Stimulated activated CD8-positive, alpha-beta memory T cell treated with anti-CD3 and anti-CD28 coated beads, Interleukin-4, amount 100 ng/mL, for 1 hour (primary cell): ENCODE measurements at places on chromosomes 2 and 18.

- no peak for DNase-seq
Measured at GRCh38 chr18:45678441-45678840, 45.5 kb upstream of the SLC14A1 start.

- no peak for DNase-seq
Measured at GRCh38 chr2:175690113-175690837, 311.8 kb downstream of the LNPK start.

- no peak for DNase-seq
Measured at GRCh38 chr2:35548171-35548570, 807.4 kb upstream of the CRIM1 start.

DNA sequence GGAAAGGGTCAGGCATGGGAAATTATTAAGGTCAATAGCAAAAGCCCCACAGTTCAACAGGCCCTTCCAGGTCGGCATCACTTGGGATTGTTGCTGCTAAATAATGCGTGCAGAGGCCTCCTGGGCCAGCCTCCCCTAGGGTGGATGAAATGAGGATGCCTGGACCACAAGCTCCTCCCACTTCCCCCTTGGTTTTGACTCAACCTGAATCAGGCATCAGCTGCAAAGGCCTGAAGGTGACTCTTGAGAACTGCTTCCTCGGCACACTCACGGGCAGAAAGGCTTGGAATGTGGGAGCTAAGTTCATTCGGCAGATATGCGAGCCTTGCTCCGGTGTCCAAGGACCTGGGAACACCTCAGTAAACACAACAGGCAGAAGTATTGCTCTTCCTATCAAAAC is 69.3 kb downstream of the MBP start:
- peak; percentile 58 for DNase-seq

DNA sequence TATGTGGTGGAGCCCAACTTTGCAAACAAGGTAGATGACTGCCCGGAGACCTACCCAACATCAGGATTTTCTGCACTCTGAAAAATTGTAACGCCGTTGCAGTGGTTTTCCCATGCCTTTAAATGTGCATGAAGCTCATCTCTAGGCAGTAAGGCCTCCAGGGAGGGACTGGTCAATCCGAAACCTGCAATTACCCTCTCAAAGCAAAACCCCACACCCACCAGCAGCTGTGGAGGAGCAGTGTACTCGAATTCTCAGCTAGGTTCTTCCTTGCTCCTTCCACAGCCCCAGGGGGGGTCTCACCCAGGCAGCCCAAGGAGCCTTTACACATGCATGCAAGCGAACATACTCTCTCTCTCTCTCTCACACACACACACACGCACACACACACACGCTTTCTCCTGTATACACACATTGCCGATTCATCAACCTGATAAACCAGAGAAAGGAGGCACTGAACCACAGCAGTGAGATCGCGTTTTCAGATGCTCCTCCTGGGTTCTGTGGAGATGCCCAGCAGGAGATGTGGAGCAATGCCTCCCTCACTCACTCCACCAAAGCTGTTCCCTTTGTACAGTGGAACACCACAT is 109.2 kb downstream of the VIT start:
- DNase-seq: no peak

- no peak for DNase-seq
Measured at GRCh38 chr2:209322905-209323512, 100.8 kb upstream of the MAP2 start.

GRCh38 chr18:48035556-48035860 is 105.0 kb upstream of the SMAD2 start:
- no peak for DNase-seq

- no peak for DNase-seq
Measured at GRCh38 chr2:11102956-11103860, 52.1 kb upstream of the SLC66A3 start.

DNA sequence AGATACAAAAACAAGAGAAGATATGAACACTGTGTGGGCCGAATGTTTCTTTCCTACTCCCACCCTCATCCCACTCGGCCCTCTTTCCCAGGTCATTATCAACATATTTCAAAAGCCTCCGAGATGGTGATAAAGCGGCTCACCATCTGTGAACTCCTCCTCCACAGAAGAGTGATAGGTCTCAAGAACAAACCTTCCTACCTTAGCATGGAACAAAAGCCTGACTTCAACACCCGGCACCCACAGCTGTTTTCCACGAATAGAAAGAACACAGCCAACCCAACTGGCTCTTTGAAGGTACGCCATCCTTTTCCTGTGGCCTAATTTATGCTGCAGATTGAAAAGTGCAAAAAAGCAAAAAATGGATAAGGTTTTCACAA is 28.8 kb downstream of the BCL2 start:
- no peak for DNase-seq

GRCh38 chr2:99715956-99716355 is 226.1 kb upstream of the REV1 start:
- DNase-seq: no peak

DNA sequence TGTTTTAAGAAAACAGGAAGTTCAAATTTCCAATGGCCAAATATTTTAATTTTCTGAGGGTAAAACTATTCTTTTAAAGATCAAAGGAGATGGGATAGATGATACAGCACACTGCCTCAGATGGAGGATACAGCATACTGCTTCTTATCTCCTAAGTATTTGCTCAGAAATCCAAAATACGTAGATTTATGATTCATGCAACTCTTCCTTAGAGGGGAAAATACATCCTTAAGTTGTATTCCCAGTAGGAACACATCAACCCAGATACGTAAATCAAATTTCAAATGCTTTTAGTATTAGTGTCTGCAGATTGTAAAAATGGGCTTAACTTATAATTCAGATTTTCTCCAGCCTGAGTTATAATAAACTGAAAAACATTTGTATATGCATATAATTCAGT is 235.2 kb downstream of the ZNF385B start:
- DNase-seq: no peak

- DNase-seq: no peak
Measured at GRCh38 chr2:174636987-174637386, 39.4 kb upstream of the WIPF1 start.

DNA sequence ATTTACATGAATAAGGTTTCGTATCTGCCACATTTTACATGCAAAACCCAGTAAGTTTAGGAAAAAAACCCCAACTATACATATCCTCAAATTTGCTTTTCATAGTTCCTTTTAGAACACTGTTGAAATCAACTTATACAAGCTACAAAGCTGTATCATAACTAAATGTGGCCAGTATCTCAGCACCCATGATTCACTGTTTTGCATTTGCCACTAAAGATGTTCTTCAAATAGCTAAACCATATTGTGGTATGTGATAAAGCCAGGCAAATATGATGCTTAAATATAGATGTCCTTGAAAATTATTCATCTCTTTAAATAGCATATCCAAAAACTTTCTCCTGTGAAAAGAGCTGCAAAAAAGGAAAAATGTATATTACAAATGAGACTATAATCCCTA is 29.9 kb downstream of the ROCK2 start:
- no peak for DNase-seq

- no peak for DNase-seq
Measured at GRCh38 chr2:72996117-72996502, 75.4 kb downstream of the SFXN5 start.

DNA sequence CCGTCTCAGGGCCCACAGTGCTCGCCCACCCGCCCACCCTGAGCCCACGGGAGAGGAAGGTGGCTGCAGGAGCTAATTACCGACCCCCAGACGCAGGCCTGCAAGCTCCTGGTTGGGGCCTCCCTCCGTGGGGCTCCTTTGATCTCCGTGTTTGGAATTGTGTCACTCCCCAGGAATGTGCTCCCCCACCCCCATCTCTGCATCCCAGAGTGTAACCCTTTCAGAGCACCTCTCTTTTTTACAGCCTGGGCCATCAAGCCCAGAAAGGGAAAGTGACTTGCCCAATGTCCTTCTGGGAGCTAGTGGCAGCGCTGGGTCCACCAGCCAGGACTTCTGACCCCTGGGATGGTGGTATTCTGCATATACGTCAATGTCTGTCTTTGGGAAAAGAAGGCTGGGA is 335.1 kb downstream of the CYRIA start:
- DNase-seq: no peak

GRCh38 chr18:48949606-48950535 is 894 bp downstream of the SMAD7 start:
- DNase-seq: no peak

GRCh38 chr2:25363733-25364132 is 22.0 kb upstream of the DNMT3A start:
- no peak for DNase-seq

- no peak for DNase-seq
Measured at GRCh38 chr2:173021939-173022371, 53.7 kb upstream of the MAP3K20 start.

- DNase-seq: no peak
Measured at GRCh38 chr2:58616961-58617360, 375.8 kb upstream of the FANCL start.

GRCh38 chr2:108905176-108905575 is 83.8 kb downstream of the EDAR start:
- DNase-seq: no peak

DNA sequence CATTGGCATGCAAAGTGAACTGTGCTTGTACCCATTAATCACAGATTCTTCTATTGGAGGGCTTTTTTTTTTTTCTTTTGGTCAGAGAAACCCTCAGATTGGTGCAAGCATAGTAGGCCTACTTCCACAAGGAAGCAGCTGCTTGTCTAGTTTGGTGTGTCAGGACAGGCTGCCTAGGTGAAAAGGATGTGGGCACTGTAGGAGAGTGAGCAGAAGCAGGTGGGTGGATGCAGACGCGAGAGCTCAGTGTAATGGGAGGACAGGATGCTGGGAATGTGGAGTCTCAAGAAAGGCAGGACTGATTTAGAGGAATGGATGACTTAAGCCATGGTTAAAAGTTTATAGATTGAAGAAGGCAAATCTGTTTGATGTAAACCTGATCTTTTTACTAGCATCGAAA is 3.1 kb downstream of the ELP2 start:
- DNase-seq: no peak

DNA sequence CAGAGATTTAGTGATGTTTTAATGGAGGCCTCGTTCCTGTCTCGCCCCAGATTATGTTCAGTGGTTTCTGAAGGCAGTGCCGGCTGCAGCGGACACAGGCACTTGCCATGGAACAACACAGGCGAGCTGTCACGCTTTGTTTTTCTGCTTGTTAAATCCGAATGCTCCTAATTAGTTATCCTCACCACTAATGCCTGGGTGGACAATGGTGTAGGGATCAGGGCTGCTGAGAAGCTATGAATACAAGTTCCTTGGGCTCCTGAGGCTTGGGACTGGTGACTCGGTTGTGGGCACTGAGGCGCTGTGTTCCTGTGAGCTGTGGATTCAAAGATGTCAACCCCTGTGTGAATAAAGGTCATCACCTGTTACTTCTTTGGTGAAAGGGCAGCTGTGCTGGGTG is 123.5 kb downstream of the PLEKHM3 start:
- DNase-seq: no peak

GRCh38 chr2:86285571-86285970 is 51.9 kb downstream of the REEP1 start:
- no peak for DNase-seq

DNA sequence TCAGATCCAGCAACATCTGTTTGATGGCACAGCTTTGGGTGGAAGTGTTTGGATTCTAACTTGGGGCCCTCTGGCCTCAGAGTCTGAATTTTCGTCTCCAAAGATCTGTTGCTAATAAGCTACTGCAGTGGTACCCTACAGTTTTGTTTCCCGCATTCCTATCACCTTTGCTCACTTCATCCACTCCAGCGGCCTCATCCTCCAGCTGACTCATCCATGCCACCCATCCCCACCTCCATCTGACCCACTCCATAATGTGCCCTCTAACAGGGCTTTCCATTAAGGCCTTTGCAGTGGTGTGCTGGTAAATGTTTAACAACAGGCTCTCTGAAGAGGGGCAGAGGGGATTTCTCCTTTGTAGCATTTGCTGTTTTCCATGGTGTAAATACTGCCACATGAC is 225.5 kb downstream of the TGIF1 start:
- DNase-seq: no peak

DNA sequence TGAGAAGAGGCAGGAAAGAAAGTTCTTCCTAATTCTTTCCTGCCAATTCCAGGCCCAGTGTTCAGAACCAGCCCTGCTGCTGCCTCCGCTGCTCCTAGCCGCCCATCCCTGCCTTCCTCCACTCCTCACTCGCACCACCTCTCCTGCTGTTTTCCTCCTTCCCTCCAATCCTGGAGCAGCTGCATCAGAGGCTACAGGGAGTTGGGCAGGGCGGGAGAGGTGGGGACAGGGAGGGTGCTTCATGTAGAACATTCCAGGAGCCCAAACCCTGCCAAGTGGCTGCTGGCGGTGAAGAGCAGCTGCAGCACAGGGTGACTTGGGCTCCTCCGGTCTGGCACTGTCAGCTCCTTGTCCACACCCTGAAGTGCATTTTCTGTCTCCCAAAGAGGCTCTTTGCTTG is 176.3 kb downstream of the TNS1 start:
- DNase-seq: no peak

- DNase-seq: no peak
Measured at GRCh38 chr2:234377761-234378391, 119.0 kb downstream of the ARL4C start.

- DNase-seq: no peak
Measured at GRCh38 chr18:51339856-51340255, 142.4 kb upstream of the MEX3C start.

DNA sequence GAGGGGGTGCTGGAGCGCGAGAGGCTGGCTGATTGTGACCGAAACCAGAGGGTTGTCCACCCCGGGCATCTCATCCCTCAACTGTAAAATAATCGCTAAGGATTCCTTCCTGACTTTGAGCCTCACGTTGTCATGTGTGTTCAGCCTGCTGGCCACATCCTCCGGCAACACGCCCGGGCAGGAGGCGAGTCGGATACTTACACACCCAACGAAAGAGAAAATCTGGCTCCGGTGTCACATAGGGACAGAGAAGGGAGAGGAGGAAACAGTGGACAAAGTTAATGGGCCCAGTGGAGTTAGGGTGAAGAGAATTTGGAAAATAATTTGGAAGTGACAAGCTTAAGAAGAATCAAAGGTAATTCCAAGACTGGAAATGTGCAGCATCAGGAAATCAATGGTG is 2.4 kb downstream of the TLX2 start:
- no peak for DNase-seq

DNA sequence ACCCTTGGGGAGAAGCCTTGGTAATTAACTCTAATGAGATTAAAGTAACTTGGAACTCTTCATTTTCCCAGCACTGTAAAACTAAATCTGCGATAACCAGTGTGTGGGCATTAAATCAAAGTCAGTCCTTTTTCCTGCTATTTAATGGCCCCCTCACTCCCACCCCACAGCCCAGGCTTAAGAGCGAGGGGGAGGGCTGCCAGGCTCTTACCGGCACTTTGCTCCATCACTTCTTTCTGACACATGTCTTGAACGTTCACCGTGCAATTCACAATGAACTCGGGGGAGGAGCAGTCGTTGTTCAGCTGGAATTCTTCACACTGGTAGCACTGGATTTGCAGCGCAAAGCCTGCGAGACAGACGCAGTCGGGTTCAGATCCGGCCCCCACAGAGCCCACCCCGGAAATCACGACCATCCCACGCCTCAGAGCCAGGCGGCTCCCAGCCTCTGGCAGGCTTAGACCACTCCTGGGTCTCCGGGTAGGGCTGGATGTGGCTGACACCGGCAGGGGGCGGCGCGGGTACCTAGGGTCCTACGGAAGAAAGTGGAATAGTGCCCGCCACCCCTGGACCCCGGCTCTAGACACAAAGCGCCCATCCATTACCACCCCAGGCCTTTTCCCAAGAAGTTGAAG is 1.7 kb downstream of the LYPD1 start:
- DNase-seq: no peak

- no peak for DNase-seq
Measured at GRCh38 chr2:140601342-140601741, 1529.5 kb downstream of the LRP1B start.
